ENCODE measurements at places on chromosomes 3 and 15.

GRCh38 chr3:11381563-11381962, 109.4 kb downstream of the ATG7 start:
- no peak for DNase-seq

DNA sequence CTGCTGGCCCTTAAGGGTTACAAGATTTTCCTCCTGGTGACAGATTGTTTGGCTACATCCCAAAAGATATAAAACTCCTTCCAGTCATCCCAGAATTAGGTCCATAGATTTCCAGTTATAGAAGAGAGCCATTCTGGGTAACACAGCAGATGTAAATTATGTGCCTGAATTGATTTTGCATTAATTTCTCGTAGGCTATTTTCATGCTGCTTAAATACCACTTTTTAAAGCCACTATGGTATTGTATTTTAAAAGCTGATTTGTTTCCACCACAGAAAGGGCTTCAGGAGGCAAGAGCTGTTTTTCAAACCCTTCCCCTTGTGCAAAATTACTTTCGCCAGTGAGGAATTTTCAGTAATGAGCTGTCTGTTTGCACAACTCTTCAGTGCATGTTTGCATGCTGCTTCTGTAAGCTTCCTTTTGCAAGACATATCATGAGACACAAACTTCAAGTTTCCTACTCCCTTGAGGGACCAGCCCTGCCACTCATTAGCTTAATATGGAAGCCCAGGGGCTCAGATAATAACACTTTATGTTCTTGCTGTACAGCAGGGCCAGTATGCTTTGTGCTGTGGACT, 105.4 kb upstream of the TNIK start:
- no peak for DNase-seq

GRCh38 chr15:60005352-60006202, 1.5 kb downstream of the FOXB1 start:
- DNase-seq: no peak

DNA sequence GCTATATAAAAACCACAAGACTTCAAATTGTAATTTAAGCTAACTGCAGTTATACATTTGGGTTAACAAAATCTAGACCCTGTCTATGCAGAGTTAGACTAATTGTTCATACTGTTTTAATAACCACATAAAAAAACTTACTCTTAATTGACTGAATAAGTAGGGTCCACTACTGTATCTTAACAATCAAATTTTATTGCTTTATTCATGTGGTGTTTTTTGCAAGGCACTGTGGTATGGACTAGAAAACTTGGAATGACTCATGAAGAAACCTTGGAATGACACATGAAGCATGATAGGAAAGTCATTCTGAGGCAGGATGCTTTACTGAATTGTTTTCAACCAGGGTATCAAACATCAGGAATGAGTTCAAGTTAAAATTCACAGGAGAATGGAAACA, 2.3 kb downstream of the SERP1 start:
- DNase-seq: no peak

DNA sequence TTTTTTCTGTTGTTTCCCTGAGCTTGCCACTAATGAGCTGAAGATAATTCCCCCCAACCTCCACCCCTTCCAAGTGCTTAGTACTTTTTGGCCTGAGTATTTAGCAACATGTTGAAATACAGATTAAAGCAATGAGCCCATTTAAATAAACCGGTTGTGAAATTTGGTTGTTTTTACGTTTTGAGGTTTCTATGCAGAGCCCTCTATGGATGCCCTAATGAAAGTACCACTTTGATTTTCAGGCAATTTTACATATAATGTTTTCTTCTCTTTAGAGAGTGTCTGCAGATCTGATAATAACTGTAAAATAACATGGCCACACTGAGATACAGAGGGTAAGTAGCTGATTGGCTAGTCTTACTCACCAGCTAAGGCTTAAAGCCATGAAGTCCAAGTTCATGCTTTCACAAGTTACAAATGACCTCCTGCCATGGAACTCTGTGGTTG, 139.4 kb upstream of the SLC7A14 start:
- no peak for DNase-seq

- DNase-seq: no peak
Measured at GRCh38 chr3:10867384-10867783, 51.4 kb downstream of the SLC6A11 start.

DNA sequence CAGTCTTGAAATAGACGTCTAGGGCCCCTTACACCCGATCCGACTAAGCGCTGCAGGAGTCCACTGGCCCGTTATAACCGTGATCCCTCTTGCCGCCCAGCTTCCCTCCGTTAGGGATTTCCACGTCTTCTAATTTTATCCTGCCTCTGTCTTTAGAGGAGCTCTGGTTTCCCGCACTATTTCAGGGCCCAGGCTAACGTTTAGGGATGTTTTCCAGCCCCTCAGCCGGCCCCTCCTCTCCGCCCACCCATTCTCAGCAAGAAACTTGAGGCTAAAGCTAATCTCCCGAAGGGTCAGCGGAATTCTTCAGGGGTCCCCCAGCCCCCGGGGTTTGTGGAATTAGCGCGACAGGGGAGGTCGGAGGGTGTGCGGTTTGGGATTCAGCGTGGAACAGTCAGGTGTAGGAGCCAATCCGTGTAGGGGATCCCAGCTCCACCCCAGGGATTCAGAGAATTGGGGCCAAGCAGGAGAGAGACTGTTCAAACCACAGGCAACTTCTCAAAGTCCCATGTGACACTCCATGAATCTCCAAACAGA, 1.6 kb downstream of the PTX3 start:
- DNase-seq: no peak

Data from pons (tissue), 1 donor.